Naive thymus-derived CD4-positive, alpha-beta T cell (primary cell): ENCODE measurements at places on chromosomes 3 and 15. TPM values are rescaled to one million over a fixed set of nuclear protein-coding genes. Genes with fewer than 3 reads are reported as not detected.

Gene ACTC1
- polyA plus RNA-seq = not detected

Gene POTEB3
- not detected for polyA plus RNA-seq

Gene ANKUB1
- polyA plus RNA-seq = not detected

Gene OXNAD1
- 134 TPM for polyA plus RNA-seq

Gene SLC6A20
- polyA plus RNA-seq = not detected

Gene SPTBN5
- polyA plus RNA-seq = 0.12 TPM

Gene CA12
- not detected for polyA plus RNA-seq

Gene GOLGA6L9
- 0.93 TPM for polyA plus RNA-seq

Gene TMC3
- polyA plus RNA-seq = not detected

Gene SCAMP5
- 0.15 TPM for polyA plus RNA-seq

Gene ZNF80
- polyA plus RNA-seq = not detected

Gene TMEM158
- polyA plus RNA-seq = not detected

Gene TMOD2
- 1.4 TPM for polyA plus RNA-seq

Gene THSD4
- not detected for polyA plus RNA-seq

Gene CHL1
- not detected for polyA plus RNA-seq
